HFFc6 (cell line): ENCODE measurements at places on chromosomes 7 and 10. TPM values are rescaled to one million over a fixed set of nuclear protein-coding genes. Genes with fewer than 3 reads are reported as not detected.

UPK3BL1 gene
- total RNA-seq, result 9.0 and 13.4 TPM in 2 replicates

SPDYE1 gene
- total RNA-seq, result not detected in 3 replicates

SEMA4G gene
- total RNA-seq, result 1.4 to 2.2 TPM (median 1.8 TPM) in 3 replicates

SORBS1 gene
- 0.06 to 0.19 TPM (median 0.12 TPM) in 3 replicates for total RNA-seq

PDE1C gene
- 0.19 to 1.3 TPM (median 0.21 TPM) in 3 replicates for total RNA-seq

GNG11 gene
- total RNA-seq, result 26.0 to 29.8 TPM (median 27.4 TPM) in 3 replicates

KLF14 gene
- 0.09 TPM in 1 of 3 replicates, not detected in the others for total RNA-seq

TMEM72 gene
- total RNA-seq, result not detected in 3 replicates

ICA1 gene
- total RNA-seq, result not detected in 3 replicates

VSTM4 gene
- 0.13 TPM in 1 of 2 replicates, not detected in the other for total RNA-seq

- DNase-seq, result no peak
Observed at GRCh38 chr7:86444245-86444644, 199.5 kb upstream of the GRM3 start.

GRCh38 chr7:103851357-103851756 is 138.1 kb downstream of the RELN start:
- DNase-seq, result no peak

DNA sequence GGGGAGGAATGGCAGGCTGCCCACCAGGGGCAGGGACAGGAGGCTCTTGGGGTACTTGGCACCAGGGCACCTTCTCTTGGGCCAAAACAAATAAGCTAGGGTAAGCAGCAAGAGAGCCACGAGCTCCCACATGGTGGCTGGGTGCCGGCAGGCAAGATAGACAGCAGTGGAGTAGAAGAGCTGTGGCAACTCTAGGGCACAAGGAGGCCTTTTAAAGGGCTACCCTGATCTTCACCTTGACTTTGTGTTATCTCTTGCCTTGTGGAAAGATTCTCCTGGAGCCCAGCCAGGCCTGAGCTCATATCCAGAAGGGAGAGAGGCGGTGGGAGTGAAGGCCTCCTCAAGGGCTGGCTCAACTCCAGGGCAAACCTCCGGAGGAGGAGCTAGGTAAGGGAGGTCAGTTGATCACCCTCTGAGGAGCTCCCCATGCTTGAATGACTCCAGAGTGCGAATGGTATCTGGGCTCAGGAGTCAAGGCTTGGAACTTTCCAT is at the start of gene CYP17A1:
Gene CYP17A1 (minus strand): TSS at position 184 of the 492 bp plus-strand sequence. CDS start 52 bp downstream, at position 132.
- no peak for DNase-seq

GRCh38 chr7:143978585-143978984 is 21.5 kb upstream of the OR6B1 start:
- peak; percentile 20 for DNase-seq

- DNase-seq, result no peak
Observed at GRCh38 chr10:123119081-123119480, 16.7 kb upstream of the HMX3 start.

DNA sequence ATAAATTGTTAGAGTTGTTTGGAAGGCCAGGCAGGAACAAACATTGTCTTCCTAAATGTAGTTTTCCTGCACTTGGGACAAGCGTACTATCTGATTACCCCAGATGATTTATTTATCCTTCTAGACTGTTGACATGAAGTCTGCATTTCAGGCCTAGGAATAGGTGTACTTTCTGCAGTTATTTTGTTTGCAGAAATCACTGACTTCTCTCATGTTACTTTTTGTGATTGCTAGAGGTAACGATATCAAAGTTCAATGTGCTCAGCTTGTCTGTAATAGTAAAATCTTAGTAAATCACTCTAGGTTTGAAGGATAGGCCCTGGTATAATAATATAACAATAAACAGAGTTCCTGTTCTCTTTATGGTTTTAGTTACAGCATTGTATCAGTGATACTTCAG is 75.4 kb upstream of the HDAC9 start:
- no peak for DNase-seq

DNA sequence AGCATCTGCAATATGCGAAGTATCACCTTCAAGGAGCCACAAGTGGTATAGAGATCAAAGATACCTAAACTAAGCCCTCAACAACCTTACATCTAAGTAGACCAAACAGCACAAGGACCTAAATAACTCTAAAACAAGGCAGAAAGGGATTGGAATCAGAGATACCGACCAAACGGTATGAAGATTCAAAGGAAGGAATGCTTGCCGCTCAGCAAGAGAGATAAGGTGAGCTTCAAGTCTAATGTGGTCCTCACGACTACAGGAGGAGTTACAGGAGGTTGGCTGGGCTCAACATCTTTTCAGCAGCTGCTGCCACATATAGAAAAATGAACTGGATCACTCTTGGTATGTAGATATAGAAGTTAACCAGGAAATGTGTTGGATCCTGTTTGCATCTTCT is 11.6 kb downstream of the ABLIM1 start:
- no peak for DNase-seq

GRCh38 chr10:71213127-71213621 is 804 bp downstream of the UNC5B start:
- peak; percentile 65 for DNase-seq

- no peak for DNase-seq
Observed at GRCh38 chr7:90492250-90492649, 22.8 kb downstream of the PTTG1IP2 start.

- no peak for DNase-seq
Observed at GRCh38 chr7:106022193-106022821, 59.2 kb downstream of the CDHR3 start.

DNA sequence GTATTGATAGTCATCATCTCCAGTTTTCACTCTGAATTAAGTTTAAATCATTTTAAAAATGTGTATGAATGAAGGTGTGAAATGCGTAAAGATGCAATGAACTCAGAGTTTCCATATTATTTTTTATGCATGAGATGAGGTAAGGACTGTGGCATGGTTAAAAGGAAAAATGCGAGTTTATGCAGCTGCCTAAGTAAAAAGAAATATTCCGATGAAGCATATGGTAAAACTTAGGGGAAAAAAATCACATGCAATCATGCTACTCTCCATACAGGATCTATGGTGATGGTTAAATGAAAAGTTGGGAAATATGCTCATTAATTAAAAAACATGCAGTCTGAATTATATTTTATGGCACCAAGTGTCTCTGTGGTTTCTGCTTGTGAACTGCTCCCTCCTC is 77.5 kb upstream of the SP8 start:
- no peak for DNase-seq

DNA sequence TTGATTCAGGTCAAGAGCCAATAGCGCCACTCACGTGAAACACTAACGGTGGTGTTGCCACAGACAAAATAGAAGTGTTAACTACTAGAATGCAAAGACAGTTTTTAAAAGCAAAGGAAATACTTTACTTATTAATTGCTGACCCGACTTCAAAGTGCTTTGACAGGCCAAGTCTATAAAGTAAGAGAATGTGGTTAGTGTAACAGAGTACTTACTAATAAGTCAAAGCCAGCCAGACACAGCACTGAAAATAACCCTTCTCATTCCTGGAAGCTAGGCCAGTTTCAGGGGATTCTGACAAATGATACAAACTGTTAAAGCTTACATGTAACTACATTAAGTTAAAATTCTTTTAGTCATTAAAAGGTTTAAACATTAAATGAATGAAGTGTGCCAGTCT is 50.3 kb downstream of the ENO4 start:
- no peak for DNase-seq

DNA sequence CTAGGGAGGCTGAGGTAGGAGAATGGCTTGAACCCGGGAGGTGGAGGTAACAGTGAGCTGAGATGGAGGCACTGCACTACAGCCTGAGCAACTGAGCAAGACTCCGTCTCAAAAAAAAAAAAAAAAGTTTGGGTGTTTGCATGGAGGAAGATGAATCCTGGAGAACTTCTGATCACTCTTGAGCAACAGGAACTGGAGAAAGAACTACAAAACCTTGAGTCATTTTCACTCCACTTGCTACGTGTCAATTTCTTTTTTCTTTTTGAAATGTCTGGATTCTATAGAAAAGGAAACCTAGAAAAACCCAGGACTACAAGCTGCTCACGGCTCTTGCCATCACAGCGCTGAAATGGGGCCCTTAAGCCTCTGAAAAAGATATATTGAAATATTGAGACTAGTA is 189.6 kb upstream of the NRP1 start:
- no peak for DNase-seq

GRCh38 chr7:19713676-19714075 is 4.8 kb upstream of the POLR1F start:
- DNase-seq, result peak; percentile 45

GRCh38 chr7:131934452-131934851 is 378.0 kb upstream of the PODXL start:
- no peak for DNase-seq

- DNase-seq, result no peak
Observed at GRCh38 chr10:61834519-61834918, 67.0 kb upstream of the ARID5B start.

DNA sequence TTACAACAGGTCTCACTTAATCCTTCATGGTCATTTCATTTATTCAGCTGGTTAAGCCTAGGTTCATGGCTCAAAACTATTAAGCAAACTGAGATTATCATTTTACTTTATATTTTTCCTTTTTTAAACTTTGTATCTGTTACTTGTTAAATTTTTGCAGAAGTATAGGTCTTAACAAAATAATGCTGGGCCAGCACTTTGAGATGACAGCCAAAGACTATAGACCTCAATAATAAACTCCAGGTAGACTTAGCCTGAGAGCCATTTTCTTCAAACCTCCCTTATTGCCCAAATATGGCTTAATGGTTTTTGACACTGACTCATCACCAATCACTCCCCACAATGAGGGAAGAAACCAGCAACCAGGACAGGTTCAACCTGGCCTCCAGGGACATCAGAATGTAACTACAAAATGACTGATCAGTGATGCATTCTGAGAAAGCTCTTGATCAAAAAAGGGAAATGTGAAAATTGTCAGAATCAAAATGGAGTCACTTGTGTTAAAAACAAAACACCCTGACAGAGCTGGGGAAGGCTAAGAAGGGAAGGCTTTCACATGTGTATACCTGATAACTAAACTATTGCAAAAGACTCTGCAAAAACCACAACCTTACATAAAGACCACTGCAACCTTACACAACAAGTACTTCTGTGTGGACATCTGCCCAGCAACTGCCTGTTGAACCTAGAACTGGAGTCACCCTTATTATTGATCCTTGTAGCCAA is 2.1 kb upstream of the CCDC126 start:
- no peak for DNase-seq

DNA sequence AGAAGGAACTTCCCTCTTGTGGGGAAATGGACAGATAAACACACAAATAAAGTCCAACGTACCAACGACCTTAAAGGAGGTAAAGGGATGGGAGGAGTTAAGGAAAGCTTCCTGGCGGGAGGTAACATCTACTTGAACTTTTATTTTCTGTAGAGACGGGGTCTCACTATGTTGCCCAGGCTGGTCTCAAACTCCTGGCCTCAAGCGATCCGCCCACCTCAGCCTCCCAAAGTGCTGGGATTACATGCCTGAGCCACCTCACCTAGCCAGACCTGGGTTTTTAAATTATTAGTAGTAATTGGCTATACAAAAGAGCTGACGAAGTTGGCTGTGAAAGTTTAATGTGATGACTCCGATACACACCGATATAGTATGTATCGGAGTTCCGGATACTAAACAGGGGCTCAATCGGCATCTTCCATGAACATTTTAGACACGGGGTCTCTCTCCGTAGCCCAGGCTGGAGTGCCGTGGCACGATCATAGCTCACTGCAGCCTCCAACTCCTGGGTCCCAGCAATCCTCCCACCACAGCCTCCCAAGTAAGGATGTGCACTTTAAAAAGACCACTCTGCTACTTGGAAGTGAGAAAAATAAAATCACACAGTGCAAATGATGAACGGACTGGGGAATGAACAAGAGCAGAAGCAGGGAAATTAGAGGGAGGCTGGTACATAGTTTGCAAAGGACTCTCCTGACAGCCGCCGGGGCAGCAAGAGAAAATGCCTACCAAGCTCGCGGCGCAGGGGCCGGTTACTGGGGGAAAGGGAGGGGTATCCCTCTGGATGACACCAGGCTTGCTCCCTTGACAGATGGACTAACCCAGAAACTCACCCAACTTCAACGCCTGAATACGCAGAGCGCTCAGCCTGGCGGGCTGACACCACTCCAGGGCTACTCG is 1.0 kb downstream of the BCL7B start:
- DNase-seq, result no peak

GRCh38 chr7:778271-778967 is 51.3 kb upstream of the PRKAR1B start:
- DNase-seq, result no peak

DNA sequence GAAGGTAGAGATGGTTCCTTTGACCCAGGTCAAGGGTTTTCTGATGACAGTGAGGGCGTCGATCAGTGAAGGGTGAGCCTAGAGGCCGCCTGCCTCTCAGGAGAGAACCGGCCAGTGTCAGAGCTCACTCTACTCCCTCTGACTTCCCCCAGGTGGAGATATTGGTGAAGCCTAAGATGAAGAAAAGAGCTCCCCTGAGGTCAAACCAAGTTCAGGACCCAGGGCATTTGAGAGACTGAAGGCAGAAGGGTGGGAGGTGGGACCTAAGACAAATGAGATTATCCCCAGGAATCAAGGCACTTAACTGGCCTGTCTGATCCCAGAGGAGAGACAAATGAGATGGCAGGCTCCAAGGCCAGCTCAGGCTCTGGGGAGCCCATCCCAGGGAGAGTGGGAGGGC is 104.7 kb downstream of the CDH23 start:
- no peak for DNase-seq

- DNase-seq, result no peak
Observed at GRCh38 chr7:22944510-22944909, 69.4 kb downstream of the HYCC1 start.

- DNase-seq, result no peak
Observed at GRCh38 chr7:24343614-24344013, 59.6 kb downstream of the NPY start.

DNA sequence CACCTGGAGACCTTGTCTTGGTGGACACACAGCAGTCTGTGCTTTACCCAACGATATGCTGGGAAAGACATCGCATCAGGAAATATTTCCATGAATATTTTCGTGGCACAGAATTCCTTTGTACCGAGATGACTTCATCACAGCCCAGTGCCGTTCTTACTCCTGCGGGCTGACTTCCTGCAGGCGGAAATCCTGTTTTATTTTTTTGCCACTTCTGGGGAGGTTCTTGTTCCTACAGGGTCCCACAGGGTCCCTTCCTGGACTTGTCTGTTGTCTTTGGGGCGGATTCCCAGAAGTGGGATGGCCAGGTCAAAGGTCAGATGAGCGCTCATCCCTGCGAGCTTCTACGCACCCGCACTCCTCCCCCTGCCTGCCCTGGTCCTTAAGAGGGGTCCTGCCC is 86.5 kb downstream of the DNAJB6 start:
- DNase-seq, result no peak

- DNase-seq, result no peak
Observed at GRCh38 chr10:131815266-131816156, 85.3 kb upstream of the PPP2R2D start.
